NCI-H510A treated with DMSO at 0.1 percent for 48 hours (cell line): ENCODE measurements at places on chromosomes 2 and 18.

GRCh38 chr2:219713110-219713509, 85.7 kb downstream of the SLC4A3 start:
- no peak for DNase-seq

DNA sequence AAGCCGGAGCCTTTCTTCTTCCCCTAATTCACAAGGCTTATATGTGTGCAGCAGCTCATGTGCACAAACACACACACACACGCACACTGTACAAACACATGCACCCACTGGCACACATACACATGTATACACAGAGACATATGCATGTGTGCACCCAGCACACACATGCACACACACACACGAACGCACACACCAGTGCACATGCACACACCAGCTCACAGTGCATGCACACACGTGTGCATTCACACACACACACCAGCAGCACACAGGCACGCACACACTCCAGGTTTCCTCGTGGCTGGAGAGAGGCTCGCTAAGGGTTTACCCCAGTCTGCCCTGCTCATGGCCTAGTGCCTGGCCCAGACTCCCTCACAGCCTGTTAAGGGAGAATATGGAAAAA, 234.0 kb downstream of the EIPR1 start:
- DNase-seq = no peak

GRCh38 chr18:50757358-50757757, 62.5 kb downstream of the MRO start:
- no peak for DNase-seq

DNA sequence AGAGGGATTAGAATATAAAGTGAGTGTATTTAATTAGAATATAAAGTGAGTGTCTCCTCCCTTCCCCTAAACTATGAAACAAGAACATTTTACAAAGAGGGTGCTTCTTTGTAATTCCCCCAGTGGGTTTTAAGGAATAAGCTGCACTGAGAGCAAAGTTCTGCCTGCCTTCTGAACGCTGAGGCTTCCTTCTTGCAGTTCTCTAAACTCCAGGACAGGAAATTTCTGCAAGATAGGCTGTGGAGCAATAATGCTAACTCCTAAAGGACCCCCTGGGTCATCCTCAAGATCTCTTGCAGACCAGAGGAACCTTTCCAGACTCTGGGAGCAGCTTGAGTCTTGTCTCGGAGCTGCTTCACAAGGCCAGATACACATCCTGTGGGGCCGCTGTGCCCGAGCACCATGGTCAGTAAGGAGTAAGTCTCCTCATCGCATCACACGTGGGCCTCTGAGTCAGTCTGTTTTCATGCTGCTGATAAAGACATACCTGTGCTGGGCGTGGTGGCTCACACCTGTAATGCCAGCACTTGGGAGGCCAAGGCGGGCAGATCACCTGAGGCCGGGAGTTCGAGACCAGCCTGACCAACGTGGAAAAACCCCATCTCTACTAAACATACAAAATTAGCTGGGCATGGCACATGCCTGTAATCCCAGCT, 87.5 kb upstream of the KCNE4 start:
- DNase-seq = no peak

DNA sequence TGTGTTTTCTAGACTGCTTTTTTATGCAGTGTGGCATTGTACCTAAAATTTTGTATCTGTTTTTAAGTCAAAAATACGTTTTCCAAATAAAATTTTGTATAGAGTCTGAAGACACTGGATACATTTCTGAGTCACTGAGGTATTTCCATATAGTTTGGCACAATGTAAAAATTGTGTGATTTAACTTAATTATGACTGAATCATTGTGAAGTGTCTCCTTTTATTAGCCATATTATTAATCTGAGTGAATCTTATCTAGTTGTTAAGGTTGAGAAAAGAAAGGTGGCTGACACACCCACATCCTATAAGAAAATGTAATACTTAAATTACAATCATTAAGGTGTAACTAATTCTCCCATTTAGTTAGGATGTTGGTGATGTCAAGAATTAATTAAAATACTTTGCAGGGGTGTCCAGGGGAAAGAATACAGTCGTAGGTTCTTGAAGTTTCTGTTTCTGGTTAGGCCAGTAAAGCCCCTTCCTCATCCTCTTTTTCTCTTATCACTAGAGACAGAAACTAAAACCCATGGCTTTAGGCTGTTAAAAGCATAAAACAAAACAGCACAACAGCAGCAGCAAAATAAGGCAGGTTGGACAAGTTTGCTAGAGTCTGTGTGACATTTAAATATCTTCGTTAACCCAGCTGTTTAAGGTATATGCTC, 71.6 kb downstream of the UBE2E3 start:
- DNase-seq = no peak

DNA sequence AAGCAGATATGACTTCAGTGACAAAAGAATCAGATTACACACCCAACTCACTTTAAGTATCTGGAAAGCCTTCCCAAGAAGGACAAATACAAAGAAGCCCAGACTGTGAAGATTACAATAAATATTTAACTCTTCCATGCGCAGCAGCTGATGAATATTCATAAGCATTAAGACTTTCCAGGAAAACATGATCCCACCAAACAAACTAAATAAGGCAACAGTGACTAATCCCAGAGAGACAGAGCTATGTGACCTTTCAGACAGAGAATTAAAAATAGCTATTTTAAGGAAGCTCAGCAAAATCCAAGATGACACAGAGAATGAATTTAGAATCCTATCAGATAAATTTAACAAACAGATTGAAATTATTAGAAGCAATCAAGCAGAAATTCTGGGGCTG, 108.2 kb upstream of the UBE2E3 start:
- no peak for DNase-seq

GRCh38 chr2:74945788-74946331, 12.6 kb upstream of the POLE4 start:
- no peak for DNase-seq

GRCh38 chr18:35564795-35565453, 16.6 kb upstream of the GALNT1 start:
- DNase-seq = no peak

DNA sequence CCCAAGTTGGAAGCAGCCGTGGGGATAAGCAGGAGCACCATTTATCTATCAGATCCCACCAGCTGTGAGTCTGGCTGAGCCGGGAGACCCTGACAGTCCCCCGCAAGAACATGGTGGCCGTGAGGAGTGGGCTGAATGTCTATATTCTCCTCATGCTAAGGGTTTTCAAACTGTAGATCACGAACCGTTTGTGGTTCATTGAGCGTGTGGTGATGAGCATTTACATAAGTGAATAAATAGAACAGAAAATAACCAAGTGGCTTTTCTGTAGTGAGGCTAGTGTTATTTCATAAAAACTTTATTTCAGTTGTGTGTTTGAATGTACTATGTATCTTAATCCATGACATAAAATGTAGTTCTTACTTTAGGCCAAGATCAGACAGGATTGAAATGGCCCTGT, 190.2 kb upstream of the APCDD1 start:
- no peak for DNase-seq

DNA sequence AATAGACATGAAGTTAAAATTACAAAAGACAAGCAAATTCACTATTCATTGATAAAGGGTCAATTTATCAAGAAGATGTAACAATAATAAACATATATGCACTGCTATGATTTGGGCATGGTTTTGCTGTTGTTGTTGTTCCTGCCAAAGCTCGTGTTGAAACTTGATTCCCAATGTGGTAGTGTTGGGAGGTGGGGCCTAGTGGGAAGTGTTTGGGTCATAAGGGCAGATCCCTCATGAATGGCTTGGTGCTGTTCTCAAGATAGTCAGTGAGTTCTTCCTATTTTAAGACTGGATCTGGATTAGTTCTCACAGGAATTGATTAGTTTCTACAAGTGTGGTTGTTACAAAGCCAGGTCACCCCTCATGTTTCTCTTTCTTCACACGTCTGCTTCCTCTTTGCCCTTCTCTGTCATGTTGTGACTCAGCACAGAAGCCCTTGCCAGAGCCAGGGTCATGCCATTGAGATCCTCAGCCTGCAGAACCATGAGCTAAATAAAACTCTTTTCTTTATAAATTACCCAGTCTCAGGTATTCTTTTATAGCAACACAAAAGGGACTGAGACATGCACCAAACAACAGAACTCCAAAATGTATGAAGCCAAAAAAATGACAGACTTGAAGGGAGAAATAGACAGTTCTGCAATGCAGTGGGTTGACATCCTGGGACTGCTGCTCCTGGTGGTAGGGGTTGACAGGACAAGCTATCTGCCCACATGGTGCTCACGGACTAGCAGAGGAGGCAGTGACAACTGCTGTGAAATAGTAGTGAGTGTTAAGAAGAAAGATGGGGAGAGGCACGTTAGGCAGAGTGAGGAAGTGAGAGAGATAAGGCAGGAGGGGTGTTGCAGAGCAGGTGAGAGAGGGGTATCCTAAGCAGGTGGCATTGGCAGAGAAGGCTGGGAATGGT, 18.6 kb upstream of the SKA1 start:
- peak; percentile 30 for DNase-seq

- DNase-seq = no peak
Observed at GRCh38 chr2:195428673-195429072, 228.4 kb upstream of the SLC39A10 start.

- DNase-seq = no peak
Observed at GRCh38 chr2:159292157-159292556, 5.7 kb upstream of the WDSUB1 start.

DNA sequence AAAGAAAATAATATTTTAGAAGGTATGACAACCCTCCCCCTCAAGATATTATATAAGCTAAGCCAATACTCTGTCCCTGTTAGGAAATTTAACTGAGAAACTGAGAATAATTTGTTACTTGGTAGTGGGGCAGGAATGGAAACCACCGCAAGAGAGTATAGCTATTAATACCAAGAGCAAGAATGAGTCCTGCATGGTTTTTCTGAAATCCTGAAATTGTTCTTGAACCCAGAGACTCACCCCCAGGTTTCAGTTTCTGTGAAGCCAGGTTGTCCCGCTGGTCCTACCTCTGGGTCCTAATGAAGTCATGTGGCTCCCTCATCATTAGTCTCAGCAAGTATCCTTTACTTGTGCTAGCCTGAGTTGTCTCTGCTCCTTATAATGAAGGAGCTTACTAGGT, 671.0 kb upstream of the ACVR2A start:
- DNase-seq = no peak

DNA sequence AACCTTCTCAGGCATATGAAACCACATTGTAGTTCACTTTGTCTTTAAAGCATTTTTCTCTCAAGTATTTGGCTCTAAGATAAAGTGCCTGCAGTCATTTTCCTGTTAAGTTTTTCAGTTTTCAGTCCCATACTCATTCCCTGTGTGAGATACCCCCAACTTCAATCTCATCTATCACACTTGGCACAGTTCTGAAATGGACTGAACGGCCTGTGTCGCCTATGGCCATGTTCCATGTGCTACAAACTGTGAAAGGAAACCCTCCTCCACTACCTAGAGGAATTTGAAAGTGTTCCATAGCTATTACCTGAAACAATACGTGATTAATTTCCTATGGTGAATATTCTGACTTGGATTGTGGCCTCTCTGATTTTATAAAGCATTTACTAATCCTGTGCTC, 319.1 kb downstream of the CTNNA2 start:
- no peak for DNase-seq

DNA sequence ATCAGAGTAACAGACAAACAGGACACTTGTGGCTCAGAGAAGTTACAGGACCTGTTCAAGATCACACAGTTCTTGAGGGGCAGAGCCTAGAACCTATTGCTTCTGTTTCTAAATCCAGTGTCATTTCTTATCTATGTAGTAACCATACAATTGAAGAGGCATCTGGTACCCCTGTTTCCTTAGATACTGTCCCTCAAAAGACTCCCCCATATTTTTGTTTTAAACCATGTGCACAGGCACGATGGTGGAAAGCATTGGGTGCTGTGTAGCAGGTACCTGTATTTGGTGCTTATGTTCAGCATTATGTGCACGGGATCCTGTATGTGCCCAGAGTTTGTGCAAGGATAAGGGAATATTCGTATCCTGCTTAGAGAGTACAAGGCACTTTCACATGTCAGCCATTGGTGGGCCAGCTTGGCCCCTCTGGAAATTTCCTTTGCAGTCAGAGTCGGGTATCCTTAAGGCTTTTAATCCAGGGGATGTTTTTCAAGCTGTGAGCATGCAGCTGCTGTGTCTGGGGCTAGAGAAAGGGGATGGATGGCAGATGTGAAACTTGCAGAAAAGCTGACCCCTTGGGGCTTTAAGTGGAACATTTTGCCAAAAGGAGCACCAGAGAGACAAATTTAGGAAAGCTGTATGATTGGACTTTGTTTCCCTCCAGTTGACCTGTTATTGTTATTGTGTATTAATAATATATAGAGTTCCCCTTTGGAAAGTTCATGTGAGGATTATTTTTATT, 2.1 kb downstream of the LBH start:
- no peak for DNase-seq

DNA sequence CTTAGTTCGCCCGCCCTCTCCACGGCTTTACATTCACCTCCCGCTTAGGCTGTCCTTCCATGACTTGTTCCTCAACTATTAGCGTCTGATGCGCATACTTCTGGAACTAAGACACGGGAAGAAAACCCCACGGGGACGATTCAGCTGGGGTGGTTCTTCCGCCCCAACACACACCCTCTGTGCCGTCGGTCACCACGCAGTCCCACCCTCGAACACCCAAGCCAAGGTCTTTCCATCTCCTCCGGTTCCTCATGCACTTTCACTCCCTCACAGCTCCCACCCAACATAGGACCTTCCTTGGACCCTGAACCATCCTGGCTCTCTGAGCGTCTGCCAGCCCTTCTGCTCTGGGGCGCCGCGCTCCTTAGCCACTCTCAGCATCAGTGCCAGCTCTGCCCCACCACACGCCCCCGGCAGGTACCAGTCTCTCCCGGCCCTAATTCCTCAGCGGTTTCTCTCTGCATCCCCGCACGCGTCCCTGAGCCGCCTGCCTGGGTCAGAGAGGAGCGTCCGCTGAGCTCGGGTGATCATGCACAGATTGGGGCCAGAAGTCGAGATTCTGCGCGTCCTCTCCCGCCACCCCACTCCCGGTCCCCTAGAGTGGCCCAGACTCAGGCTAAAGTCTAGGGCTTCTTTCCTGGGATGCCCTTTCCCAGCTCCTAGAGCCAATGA, 522 bp upstream of the SRD5A2 start:
- no peak for DNase-seq

DNA sequence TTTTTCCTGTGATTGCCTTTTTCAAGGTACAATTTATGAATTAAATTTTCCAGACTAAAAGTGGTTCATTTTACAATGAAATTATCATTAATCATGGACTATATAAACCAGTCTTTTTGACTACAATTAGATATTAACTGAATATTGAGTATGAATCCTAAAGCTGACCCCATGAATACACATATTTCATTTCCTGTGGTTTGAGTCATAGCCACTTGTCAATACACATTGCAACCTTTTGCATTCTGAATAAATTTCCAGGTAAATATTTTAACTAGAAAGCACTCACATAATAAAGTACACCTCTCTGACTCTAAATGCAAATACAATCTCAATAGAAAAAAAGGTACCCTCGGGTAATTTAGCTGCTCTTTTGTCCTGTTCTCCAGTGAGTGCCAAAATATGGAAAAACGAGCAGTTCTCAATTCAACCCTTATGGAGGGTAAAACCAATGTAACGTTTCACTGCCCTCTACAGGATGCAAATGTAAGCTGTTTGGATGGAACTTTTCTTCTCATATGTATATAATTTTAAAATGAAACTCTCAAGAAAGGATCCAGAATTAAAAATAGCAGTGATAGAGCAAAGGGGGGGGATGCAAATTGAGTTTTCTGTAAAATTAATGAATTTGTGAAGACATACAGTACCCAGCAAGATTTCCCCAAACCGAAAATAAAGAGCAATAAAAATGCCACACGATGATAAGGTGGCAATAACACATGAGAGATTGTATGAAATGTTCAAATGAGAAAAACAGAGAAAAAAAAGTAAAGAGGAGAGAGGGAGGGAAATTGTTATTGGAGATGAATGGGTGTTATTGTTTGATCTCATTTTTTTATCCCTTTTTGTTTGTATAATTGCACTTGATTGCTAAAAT, 1795.7 kb upstream of the PIK3C3 start:
- peak; percentile 73 for DNase-seq
